Forelimb muscle (tissue), 1 donor: ENCODE measurements at places on chromosomes 11 and 22.

DNA sequence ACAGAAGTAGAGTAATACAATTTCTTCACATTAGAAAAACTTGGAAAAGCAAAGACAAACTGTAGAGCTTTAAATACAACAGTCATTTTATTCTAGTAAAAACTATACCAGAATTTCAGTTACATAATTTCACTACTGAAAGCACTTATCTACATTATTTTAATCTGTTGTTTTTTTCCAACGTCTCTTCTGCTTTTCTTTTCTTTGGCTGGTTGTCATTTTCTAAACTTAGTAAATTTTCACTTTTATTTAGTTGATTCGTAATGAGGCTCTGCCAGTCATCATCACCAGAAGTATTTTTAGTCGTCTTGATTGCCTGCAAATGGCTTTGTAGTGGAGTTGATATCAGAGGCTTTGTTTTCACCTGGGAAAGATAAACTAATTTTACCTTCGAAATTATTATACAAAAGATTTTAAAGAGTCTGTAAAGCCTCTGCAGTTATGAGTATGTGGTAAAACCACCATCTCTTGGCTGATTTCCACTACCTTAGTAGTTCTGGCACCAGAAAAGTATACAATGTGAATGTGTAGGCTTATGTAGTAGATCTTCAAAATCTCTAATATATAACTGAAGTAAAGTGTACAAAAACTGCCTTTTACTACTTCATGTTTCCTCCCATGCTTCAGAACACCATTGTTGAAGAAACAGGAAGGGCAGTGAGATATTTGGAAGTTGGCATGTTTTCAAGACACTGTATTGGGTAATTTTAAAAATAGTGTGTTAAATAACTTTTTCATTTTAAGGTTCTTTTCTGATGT, 19.2 kb downstream of the EIF3M start:
- DNase-seq = no peak

DNA sequence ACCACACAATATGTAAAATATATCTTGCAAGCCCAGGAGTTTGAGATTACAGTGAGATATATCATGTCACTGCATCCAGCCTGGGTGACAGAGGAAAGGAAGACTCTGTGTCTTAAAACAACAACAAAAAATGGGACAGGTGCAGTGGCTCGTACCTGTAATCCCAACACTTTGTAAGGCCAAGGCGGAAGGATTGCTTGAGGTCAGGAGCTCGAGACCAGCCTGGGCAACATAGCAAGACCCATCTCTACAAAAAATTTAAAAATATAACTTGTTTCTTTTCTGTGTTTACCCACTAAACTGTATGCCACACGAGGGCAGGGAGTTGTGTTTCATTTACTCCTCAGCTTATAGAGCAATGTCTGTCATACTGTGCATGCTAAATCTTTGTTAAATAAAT, 3.1 kb downstream of the ZNF280A start:
- no peak for DNase-seq

- DNase-seq = no peak
These were observed 9.5 kb downstream of the DCHS1 start for GRCh38 chr11:6646071-6646470.

DNA sequence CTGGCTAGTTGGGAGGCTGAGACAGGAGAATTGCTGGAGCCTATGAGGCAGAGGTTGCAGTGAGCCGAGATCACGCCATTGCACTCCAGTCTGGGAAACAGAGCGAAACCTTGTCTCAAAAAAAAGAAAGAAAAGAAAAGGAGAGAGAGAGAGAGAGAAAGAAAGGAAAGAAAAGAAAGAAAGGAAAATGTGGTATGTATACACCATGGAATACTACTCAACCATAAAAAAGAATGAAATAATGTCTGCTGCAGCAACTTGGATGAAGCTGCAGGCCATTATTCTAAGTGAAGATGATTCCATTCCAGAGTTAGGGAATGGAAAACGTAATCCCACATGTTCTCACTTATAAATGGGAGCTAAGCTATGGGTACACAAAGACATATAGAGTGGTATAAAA, 30.8 kb downstream of the TTC28 start:
- no peak for DNase-seq

DNA sequence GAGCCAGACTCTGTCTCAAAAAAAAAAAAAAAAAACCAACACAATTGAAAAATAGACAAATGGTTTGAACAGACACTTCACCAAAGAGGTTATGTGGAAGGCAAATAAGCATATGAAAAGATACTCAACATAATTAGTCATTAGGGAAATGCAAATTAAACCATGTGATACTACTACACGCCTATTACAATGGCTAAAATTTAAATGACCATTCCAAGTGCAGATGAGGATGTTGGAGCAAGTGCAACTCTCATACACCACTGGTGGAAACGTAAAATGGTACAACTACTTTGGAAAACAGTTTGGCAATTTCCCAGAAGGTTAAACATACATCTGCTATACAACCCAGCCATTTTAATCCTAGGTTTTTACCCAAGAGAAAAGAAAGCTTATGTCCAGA, 24.3 kb downstream of the EIF4ENIF1 start:
- no peak for DNase-seq
